ENCODE measurements at places on chromosomes 4 and X.

DNA sequence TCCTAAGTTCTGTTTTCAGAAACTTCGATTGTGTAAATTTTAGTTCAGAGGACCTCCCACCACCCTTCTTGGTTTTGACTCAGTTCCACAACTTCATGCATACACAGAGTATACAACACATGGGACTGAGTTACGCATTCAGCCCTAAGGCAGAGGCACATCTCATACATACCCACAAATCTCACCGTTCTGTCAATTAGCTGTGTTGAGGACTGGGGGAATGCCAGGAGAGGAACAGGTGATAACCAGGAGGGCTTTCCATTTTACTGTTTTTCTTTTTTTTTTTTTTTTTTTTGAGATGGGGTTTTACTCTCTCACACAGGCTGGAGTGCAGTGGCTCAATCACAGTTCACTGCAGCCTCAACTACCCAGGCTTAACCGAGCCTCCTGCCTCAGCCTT, 150.2 kb downstream of the TSPAN5 start:
- no peak for DNase-seq

DNA sequence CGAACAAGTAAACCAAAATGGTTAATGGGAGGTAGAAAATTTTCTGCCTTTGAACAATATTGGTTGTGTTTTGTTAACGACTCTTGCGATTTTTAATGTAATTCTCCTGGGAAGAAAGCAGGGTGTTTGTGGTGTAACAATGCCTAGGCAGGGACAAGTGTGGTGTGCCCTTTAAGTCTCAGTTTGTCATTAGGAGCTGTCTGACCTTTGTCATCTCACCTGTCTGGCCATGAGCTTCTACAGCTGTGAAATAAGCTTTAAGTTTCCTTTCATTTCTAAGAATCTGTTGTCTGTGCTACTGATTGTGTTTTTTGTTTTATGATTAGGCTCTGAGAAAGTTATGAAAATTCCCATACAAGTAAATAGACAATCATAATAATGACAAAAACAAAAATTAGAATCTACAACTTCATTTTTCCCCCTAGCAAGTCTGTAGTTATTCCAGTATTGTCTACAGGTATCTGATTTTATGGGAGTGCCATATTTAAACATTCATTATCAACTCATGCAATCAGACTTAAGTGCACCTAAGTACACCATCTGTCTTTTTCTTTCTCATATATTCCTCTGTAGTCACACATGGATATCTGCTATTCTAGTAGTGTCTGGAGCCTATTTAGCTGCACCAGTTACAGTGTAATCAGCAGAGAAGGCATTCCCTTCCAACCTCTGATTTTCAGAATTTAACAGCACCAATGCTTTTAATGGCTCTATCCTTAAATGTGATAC, 203.5 kb downstream of the PPARGC1A start:
- no peak for DNase-seq

- DNase-seq, result no peak
These were observed 698.5 kb downstream of the GRID2 start for GRCh38 chr4:93002240-93002639.

GRCh38 chr4:73704314-73705055, 35.9 kb upstream of the CXCL8 start:
- DNase-seq, result no peak

- no peak for DNase-seq
These were observed 90.4 kb upstream of the KIT start for GRCh38 chr4:54567327-54567726.

Data from activated gamma-delta T cell treated with anti-CD3 and anti-CD28 coated beads, Interleukin-2, amount 50 U/mL, for 16 hours (primary cell).